AG04450 (cell line): ENCODE measurements at places on chromosomes 13 and 19.
A peak's percentile ranks its signal among the peaks of the same experiment; 100 is the strongest.

DNA sequence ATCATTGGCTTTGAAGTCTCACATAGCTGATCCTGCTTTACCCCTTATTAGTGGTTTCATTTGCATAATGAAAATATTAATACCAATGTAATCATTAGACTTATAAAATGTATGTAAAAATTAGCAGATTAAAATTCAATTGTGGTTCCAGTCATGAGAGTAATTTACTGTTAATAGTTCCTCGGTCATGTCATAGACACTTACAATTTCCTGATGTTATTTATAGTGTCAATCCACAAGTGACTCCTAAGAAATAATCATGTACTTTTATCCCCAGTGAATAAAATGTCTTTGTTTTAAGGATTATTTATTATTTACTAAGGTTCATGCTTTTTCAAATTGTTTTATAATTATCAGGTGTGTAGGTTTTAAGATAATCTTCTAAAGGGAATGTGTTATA lies 138.5 kb downstream of the PCDH9 start:
- DNase-seq, result no peak

DNA sequence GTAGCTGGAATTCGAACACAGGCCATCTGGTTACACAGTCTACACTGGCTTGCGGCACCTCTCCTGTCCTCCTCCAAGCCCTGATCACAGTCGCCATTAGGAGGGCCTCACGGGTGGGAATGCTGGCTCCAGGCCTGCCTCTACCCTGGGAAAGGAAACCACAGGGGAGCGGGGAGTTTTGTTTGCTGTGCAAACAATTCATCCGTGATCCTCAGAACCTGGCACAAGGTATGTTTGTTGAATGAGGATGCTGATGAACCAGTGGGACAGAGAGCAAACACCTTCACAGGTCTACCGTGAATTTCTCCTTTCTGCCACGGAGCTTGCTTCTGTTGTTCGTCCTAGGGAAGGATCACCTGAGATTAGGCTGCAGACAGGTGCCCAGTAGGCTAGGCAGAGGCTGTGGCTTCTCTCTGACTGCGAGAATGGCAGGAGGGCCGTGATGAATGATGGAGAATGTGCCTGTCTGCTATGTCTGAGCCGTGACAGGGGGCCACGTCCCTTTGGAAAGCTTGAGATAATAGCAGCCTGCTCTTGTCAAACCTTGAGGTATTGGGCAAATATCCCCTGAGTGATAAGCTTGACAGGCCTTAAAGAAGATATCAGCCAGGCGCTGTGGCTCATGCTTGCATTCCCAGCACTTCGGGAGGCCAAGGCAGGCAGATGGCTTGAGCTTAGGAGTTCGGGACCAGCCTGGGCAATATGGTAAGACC lies 36.7 kb downstream of the PIN1 start:
- DNase-seq, result no peak

- no peak for DNase-seq
Measured at GRCh38 chr13:31699650-31700049, 39.7 kb upstream of the RXFP2 start.

- no peak for DNase-seq
Measured at GRCh38 chr19:2469102-2469914, 6.6 kb upstream of the GADD45B start.

DNA sequence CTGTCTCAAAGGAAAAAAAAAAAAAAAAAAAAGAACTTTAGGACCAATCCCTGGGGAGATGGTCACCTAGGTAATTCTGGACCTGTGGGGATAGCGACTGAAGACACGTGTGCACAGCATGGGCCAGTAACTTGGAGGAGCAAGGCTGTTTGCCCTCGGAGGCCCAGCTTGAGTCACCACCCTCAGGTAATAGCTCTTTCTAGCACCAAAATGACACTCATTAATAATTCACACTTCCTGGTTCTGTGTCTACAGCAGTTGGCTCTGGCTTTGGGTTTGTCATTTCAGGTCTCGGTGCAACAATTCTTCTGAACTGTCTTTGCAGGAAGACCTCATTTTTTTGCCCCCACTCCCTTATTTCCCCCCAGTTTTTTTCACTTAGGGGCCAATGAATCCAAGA lies 3.9 kb upstream of the ATP11A start:
- no peak for DNase-seq

DNA sequence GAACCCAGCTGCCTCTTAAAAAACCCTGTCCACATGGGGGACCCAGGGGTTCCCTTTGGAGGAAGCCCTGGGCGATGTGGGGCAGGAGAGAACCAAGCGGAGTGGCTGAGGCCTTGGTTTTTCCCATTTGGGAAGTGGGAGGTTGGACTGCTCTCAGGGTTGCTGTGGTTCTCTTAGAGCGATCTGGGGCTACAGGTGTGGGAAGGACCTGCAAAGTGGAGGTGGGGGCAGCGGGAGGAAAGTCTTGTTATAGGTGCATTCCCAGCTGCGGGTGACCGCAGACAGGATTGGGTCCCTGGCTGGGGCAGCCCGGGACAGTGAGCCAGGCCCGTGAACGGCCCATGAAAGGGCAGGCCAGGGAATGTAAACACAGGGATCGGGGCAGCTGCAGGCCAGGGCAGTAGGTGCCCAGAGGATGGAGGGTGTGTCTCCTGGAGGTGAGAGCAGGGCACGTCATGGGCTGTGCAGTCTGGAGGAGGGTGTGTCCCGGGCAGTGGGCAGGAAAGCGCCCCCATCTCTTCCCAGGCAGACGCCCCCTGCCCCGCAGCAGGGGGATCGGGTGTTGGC lies 814 bp downstream of the SLC25A23 start:
- no peak for DNase-seq

GRCh38 chr13:99916366-99917103 lies 55.0 kb downstream of the ZIC5 start:
- DNase-seq, result peak; percentile 33

GRCh38 chr13:47039106-47039505 lies 142.3 kb upstream of the HTR2A start:
- peak; percentile 50 for DNase-seq

DNA sequence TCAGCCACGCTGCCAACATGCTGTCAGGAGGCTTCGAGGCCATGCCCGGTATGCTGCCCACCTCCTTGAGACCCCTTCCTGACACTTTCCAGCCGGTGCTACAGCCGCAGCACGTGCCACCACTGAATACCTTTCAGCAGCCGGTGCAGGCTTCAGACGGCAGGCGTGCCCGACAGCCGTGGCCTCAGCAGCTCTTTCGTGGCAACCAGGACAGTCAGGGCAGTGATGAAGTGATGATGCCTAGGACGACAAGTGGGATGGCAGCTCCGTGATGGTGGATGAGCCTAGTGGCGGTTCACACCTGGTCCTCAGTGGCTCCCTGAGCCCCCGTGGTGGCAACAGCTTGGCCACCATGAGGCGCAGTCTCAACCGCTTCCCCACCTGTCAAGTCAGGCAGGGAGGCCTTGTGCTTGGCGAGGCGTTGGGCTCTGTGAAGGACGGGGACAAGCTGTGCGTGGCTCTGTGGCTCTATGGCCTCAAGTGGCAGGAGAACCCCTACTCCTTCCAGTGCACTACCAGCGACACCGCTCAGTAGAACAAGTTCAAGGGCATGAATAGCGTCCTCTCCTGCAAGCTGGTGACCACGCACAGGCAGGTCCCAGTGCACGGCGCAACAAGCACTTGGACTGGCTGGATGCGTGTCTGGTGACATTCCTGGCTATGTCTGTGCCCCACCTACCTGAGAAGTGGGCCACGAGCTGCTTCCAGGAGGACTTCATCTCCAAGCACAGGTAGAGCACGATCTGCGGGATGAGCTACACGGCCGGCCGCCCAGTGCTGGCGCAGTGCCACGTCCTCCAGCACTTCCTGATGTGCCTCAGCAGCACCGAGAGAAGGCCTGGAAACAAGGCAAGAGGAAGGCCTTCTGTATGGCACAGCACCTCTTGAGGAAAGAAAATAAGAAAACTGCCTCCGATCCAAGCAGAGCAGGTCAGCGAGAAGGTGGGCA lies 18.2 kb upstream of the ZNF14 start:
- DNase-seq, result no peak

DNA sequence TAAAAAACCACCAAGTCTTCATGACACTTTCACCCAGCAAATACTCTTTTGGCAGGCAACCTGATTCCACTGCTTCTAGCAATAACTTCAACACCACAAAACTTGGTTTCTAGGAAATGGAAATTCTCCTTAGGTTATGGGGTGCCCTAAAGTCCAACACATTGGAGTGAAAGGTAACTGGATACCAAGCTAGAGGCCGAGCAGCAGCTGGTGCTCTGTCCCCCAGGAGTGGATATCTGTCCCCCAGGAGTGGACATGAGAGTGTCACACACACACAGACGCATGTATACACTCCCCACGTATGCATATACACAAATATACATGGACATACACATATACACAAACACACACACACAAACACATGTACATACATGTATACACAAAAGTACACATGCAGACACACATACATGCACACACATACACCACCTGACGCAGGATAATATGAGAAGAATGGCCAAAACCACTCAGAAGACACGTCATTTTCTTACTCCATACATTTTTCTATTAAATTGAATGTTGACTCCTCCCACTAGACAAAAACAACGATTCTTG lies 50.8 kb downstream of the RFX2 start:
- no peak for DNase-seq

- peak; percentile 93 for DNase-seq
Measured at GRCh38 chr19:32674931-32675719, at the start of gene ANKRD27. Gene ANKRD27, minus strand, starts transcription at chr19:32675180. Its CDS starts 16,165 bp downstream, at chr19:32659015.

- peak; percentile 88 for DNase-seq
Measured at GRCh38 chr19:58362272-58362994, at the start of gene ZNF497. Gene ZNF497, minus strand, starts transcription at chr19:58362751. Its CDS starts 5,116 bp downstream, at chr19:58357635.

DNA sequence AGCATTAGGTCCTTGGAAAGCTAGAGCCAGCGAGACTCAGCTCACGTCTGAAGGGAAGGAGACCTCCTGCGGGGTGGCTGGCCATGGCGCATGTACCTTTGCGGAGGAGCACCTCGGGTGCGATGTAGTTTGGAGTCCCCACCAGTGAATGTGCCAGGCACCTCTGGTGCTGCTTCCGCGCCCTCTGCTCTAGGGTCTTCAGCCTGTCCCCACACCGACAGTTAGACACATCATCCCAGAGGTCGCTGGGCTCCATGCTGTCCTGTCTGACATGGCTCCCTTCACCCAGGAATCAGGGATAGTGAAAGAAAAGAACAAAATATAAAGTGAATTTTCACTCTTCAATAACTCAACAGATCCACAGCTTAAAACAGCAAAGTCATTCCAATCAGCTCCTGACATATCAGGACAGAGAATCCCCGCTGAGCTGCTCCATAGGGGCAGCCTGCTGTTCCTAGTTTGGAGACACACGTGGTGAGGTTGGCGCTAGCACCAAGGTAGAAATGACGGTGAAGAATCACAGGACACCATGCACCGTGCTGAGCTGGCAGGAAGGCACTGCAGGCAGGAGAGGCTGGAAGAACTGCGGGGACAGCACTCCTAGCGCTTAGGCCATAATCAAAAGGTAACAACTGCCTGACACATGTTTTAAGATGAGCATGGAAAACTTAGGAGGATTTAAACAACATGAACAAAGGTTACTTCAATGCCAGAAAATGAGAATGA lies 79.0 kb upstream of the XPO4 start:
- DNase-seq, result no peak

DNA sequence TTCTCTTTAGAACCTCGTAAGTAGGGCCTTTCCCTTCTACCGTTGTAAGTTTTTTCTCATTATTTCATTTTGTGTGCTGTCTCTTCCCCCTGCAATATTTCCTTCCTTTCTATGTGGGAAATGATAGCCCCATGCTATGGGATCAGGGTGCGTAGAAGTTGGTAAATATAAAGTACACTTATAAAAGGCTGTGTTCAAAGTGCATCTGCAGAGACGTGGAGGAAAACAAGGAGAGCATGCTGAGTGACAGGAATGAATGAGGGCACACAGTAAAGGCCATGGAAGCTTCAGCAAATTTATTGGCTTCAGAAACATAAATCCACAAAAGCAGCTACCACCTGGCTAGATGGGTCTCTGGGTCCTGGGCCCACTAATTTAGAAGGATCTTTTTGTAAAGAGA lies 21.6 kb upstream of the SPRY2 start:
- DNase-seq, result no peak

GRCh38 chr13:40518481-40518882 lies 148.0 kb downstream of the FOXO1 start:
- no peak for DNase-seq

GRCh38 chr19:13072188-13072908 lies 30.3 kb downstream of the LYL1 start:
- DNase-seq, result no peak

GRCh38 chr13:114272977-114273376 lies 8.4 kb upstream of the UPF3A start:
- DNase-seq, result no peak

GRCh38 chr19:34480971-34481841 lies at the start of gene WTIP:
Gene WTIP, plus strand, starts transcription at chr19:34481758. Its CDS starts 217 bp downstream, at chr19:34481975.
- DNase-seq, result peak; percentile 80

DNA sequence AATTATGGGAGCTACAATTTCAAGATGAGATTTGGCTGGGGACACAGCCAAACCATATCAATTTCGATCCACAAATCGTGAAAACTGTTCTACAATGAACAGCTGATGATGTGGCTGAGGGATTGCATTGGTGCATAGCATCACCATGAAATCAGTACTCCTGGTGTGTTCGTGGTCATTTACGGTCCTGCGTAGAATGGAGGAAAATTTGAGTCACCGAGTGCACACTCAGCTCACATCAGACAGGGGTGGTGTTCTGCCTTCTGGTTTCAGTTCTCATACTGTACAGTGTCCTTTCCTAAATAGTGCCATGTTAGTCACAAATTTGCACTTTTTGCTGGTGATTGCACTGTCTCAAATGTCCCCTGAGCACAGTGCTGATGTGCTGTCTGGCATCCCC lies 39.2 kb downstream of the MYH14 start:
- no peak for DNase-seq

GRCh38 chr13:110509971-110510786 lies 51.3 kb downstream of the RAB20 start:
- no peak for DNase-seq

- DNase-seq, result no peak
Measured at GRCh38 chr19:28655054-28655453, 557.9 kb downstream of the UQCRFS1 start.

DNA sequence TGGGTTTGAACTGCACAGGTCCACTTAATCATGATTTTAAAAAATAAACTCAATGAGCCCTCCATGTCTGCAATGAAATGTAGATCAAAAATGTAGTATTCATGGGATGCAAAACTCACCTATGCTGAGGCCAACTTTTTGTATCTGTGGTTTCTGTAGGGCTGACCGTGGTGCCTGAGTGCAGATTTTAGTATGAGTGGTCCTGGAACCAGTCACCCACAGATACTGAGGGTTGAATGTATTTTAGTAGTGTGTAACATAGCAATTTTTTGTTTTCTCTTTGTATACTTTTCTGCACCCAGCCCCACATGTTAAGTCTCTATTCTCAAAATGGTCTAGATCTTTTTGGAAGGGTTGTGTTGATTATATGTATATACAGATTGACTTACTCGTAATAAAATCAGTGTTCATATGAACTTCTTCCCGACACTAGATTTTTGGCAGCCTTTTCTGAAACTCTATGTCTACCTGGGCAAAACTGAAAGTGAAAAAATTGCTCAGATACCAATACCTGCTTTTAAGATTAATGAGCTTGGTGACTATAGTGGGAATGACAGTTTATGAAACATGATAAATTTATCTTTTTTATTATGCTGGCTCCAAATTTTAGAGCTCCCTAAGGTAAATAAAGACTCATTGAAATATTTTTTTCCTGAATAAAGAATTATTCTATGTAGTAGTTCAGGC lies 51.6 kb downstream of the DNAJC15 start:
- no peak for DNase-seq
